ENCODE measurements at places on chromosomes 2 and 18.

GRCh38 chr2:218003981-218004419 is 1.2 kb upstream of the TNS1 start:
- DNase-seq, result no peak

DNA sequence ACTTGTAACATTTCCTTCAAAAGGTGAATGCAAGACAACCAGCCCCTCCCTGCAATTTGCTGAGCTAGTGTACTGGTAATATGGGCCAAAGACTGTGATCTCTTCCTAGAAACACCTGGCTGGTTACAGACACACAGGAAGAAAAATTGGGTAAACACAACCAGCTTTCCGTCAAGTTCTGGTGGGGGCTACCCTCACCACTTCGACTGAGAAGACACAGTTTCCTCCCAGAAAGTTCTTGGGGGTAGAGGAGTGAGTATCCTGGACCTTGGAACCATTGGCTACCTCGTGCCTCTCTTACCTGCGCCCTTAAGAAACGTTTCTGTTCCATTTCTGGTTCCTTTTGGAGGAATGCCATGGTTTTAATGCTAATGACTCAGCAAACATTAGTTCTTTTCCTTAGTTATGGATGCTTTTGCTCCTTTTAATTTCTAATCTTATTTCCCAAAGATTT is 120.9 kb upstream of the DLX2 start:
- DNase-seq, result no peak

DNA sequence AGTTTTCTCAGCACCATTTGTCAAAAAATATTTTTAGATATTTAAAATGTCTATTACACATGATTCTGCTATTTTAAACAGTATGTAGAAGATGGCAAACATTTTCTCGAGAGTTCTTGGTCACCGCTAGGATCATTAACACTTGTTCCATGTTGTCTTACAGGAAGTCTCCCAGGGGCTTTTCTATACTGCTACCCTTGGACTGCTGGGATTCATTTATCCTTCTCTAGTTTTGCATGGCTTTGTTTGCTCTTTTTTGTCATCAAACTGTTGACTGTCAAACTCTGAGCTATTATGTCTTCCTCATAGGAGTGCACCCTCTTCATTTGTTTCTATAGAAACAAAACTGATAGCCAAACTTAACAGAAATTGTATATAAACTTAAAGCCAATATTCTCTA is 184.9 kb downstream of the CDCA7 start:
- no peak for DNase-seq

DNA sequence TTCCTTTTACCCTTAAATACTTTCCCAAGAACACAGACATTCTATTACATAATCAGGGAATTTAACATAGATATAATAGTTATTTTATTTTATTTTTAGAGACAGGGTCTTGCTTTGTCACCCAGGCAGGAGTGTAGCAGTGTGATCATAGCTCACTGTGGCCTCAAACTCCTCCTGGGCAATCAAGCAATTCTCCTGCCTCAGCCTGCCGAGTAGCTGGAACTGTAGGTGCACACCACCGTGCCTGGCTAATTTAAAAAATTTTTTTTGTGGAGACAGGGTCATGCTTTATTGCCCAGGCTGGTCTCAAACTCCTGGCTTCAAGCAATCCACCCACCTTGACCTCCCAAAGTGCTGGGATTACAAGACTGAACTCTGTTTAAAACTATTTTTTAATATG is 45.6 kb downstream of the SLC4A1AP start:
- DNase-seq, result no peak

GRCh38 chr2:152693033-152693432 is 24.2 kb downstream of the PRPF40A start:
- no peak for DNase-seq
